Fibroblast of villous mesenchyme (primary cell): ENCODE measurements at places on chromosomes 3 and 15. TPM values are rescaled to one million over a fixed set of nuclear protein-coding genes. Genes with fewer than 3 reads are reported as not detected.

DNA sequence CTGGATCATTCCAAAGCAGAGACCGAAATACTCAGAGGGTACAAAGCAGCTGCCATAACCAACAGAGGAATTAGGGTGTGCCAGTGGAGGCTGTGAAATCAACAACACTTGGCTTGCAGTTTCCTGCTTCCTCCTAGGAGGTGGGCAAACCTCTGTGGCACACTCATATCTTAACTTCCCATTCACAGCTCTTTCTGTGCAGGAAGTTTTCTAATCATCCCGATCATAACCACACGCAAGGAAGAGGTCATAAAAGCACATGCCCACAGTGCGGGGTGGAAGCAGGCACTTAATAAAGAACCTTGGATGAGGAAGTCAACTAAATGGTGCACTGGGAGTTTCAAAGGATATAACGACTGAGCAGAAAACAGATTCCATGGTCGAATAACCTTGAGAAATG lies 5.1 kb downstream of the SCAMP2 start:
- DNase-seq: no peak

- no peak for DNase-seq
Measured at GRCh38 chr3:158053386-158053785, 52.8 kb downstream of the SHOX2 start.

DNA sequence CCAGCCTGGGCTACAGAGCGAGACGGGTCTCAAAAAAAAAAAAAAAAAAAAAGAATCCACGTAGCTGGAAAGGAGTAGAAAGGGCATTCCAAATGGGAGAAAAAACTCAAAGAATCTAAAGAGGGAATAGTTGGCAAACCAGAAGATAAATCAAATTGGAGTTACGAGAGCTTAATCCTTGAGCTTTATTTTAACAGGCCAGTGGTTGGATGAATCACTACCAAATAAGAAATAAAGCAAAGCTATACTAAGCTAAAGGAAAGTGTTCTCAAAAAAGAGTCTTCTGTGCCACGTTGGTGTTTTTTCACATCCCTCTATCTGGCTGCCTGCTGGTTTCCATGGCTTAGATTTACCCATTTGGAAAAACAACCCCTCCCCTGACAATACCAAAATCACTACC lies 14.0 kb downstream of the VGLL4 start:
- peak; percentile 95 for DNase-seq

DNA sequence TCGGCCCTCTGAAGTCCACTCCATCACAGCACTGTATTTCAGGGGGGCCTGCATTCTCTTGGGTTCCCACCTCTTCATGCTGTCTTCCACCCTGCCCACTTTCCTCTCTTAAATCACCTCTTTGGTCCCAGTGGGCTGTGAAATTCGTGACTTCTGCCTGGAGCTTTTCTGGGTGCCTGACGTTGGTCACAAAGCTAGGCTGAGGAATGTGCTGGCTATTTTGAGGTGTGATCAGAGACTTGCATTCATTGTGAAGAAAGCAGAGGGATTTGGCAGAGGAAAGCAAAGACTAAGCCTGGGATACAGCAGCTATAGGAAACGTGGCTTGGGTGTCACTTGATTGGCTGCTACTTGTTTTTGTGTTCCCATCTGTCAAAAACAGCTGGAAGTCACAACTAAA lies 202.5 kb downstream of the SATB1 start:
- no peak for DNase-seq

DNA sequence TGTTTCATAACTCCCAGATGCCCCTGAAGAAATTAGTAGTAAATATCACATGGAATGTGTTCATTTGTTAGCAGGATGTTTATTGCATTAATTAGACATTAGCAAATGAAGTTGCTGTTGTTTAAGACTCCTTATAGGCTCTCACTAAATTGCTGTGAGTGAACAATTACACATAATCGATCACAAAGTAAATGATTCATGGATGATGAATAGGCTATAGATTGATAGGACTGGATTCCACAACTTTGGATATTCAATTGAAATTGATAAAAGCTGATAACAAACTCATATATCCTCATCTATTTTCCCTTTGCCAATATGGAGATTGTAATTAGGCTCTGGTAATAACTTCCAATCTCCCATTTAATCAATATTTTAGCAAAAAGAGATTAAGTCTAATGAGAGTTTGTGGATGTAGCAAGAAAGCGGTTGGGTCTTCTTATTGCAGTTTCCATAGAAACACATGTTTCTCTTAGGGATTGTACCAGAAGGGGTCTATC lies 555.5 kb downstream of the ROBO2 start:
- DNase-seq: no peak

- no peak for DNase-seq
Measured at GRCh38 chr3:126329927-126330725, 27.1 kb downstream of the KLF15 start.

- no peak for DNase-seq
Measured at GRCh38 chr3:66419036-66419435, 81.8 kb downstream of the LRIG1 start.

DNA sequence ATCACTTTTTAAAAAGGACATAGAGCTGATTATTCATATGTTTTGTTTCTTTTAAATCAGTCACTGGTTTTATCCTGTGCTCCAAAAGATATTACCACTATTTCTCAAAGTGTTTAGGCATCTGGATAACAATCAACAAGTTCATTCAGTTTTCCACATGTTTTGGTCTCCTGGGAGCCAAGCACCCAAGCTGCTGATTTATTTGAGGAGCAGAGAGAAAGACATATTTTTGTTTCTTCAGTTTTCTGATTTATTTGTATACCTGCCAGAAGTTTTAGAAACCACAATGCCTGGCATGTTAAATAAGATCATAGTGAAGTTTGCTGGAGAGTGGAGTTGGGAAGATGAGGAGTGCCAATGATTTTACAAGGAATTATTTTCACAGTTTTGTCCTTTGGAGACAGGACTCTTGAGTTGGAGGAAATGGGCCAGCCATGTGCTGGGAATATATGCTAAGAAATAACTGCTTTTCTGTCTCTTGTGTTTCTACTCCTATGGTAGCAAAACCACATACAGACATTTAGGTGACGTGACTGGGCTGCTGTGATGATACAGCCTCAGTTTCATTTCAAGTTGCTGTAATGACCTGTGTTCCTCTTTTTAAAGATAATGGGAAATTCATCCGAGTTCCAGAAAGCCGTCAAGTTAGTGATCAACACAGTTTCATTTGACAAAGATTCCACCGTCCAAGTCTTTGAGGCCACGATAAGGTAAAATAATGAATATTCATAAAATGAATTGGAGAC lies 11.7 kb downstream of the EDEM1 start:
- peak; percentile 19 for DNase-seq

The WDR93 gene
- total RNA-seq: under 0.01 TPM in 1 of 2 replicates, not detected in the other

The MCF2L2 gene
- total RNA-seq: 0.43 and 0.64 TPM in 2 replicates

The SI gene
- total RNA-seq: not detected in 2 replicates

The GNAT1 gene
- total RNA-seq: not detected in 2 replicates
